NCI-H187 treated with DMSO at 0.1 percent for 48 hours (cell line): ENCODE measurements at places on chromosomes 4 and X.

GRCh38 chrX:13689741-13690211 is 848 bp downstream of the RAB9A start:
- no peak for DNase-seq

GRCh38 chr4:168871632-168872031 is 138.4 kb downstream of the CBR4 start:
- DNase-seq = no peak

DNA sequence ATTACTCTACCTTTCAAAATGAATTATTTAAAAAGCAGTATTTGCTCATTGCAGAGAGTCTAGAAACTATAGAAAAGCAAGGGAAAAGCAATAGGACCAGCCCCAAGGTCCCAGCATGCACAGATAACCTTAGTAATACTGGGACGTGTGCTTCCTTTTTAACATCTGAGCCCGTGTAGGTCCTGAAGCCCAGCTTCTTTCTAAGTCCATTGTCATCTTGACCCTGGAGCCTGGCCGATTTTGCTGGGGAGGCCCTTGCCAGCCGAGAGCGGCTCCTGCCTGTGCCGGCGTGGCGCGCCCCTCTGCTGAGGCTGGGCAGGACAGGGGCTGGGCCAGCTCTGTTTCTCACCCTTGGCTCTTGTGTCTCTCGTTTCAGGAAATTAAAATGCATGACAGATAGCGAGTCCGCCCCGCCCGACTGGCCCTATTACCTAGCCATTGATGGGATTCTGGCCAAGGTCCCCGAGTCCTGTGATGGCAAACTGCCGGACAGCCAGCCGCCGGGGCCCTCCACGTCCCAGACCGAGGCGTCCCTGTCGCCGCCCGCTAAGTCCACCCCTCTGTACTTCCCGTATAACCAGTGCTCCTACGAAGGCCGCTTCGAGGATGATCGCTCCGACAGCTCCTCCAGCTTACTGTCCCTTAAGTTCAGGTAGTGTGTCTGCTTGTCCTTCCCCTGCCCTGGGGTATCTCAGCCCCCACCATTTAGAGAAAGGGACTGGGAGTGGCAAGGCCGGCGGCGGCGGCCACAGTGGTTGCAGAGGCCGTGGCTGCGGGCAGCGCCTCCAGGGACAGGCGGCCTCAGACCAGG is 4.1 kb downstream of the MSANTD1 start:
- no peak for DNase-seq

DNA sequence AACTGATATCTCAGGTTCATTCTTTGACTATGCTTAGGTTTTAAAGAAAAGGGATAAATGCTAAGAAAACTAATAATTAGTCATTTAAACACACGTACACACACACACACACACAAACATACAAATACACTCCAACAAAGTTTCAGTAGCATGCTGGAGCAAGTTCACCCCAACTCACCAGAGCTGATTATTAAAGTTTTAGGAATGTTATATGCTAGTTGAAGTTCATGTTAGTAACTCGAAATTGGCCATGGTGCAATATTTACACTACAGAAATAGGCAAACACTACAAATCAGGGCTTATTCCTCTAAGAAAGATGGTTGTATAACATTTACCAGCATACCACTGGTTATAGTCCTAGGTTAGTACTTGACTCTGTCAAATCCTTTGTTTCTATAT is 384.0 kb upstream of the DIPK2B start:
- DNase-seq = no peak

DNA sequence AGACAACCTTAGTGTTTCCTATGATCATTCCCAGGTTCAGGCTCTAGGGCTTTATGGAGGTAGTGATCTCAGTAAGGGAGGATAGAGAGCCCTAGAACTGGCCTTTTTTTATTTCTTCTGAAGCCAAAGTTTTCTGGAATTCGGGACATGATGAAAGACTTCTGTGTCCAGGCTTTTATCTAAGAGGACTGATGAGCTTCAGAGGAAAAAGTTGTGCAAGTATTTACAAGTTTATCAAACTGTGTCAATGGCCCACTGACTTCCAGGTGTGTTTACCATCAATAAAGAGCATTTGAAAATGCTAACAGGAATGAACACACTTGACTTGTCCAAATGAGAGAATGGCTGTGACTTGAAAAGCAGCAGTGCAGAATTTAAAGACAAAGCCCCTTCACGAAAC is 254.6 kb downstream of the DCTD start:
- no peak for DNase-seq

DNA sequence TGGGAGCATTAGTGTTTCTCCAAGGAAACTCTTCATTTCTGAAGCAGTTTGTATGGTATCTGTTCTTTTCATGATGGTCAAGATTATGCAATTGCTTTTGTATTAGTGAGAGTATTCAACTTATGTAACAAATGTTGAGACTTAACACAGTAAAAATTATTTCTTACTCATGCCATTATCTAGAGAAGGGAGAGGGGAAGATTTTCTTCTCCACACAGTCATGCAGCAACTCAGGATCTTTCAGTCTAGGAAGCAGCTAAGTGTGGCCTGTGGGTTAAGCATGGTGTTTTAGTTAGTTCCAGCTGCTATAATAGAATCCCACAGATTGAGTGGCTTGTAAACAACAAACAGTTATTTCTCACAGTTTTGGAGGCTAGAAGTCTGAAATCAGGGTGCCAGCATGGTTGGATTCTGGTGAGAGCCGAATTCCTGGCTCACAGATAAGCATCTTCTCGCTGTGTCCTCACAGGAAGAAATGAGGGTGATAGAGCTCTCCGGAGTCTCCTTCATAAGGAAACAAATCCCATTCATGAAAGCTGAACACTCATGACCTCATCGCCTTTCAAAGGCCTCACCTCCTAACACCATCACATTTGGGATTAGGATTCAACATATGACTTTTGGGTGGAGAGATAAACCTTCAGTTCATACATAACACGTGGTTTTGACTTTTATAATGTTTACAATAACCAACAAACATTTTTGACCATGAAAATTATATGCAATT is 101.2 kb downstream of the FRMPD4 start:
- no peak for DNase-seq

GRCh38 chr4:126627255-126627654 is 1005.5 kb upstream of the INTU start:
- no peak for DNase-seq

GRCh38 chr4:95272797-95273196 is 276.0 kb downstream of the UNC5C start:
- no peak for DNase-seq

GRCh38 chr4:74983253-74983635 is 50.3 kb downstream of the PARM1 start:
- DNase-seq = no peak

DNA sequence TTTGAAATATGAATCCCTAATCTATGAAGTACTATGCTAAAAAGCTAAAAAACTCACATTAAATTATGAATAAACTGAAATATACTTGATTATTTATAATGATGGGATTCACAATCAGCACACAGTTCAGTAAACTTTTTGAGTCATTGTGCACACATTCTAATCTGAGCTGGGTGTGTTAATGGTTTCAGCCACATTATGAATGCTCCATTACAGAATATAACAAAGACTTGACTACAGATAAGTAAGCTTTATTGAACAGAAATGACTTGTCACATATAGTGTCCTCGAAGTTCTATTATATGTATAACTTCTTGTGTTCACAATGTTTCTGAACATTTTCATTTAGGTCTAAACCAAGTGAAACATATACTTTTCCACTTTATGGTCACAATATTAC is 1649.9 kb upstream of the IGFBP7 start:
- no peak for DNase-seq
